Cardiac atrium fibroblast (primary cell): ENCODE measurements at places on chromosomes 2 and 18. TPM values are rescaled to one million over a fixed set of nuclear protein-coding genes. Genes with fewer than 3 reads are reported as not detected.

STARD6 gene
- total RNA-seq, result not detected in 2 replicates

PAX3 gene
- total RNA-seq, result 0.97 TPM in 1 of 2 replicates, not detected in the other

UGP2 gene
- 131 and 186 TPM in 2 replicates for total RNA-seq

NAT8 gene
- total RNA-seq, result not detected in 2 replicates

TUBA4B gene
- total RNA-seq, result not detected in 2 replicates

RAPGEF4 gene
- 11.0 and 20.6 TPM in 2 replicates for total RNA-seq

SLC30A3 gene
- not detected in 2 replicates for total RNA-seq

CFAP53 gene
- not detected in 2 replicates for total RNA-seq

IL18RAP gene
- under 0.01 TPM in 1 of 2 replicates, not detected in the other for total RNA-seq

ZBTB14 gene
- total RNA-seq, result 9.9 and 27.7 TPM in 2 replicates

MAPK4 gene
- total RNA-seq, result 0.16 TPM in 1 of 2 replicates, not detected in the other

RBFA gene
- total RNA-seq, result 24.9 and 28.0 TPM in 2 replicates

ARHGAP25 gene
- total RNA-seq, result 4.3 and 6.5 TPM in 2 replicates
